ENCODE measurements at places on chromosomes 1 and 21. TPM values are rescaled to one million over a fixed set of nuclear protein-coding genes. Genes with fewer than 3 reads are reported as not detected.

Gene CATSPERE
- polyA plus RNA-seq: 1.9 TPM

GRCh38 chr1:9128166-9128519 lies 759 bp downstream of the GPR157 start:
- H3K27me3 ChIP-seq: no peaks in the 10 kb centered on the region
- H3K27ac ChIP-seq: peak overlapping the region; percentile 83
- H3K4me3 ChIP-seq: peak overlapping the region; percentile 68
- no peaks in the 10 kb centered on the region for H3K36me3 ChIP-seq
- peaks cover 55% of the 10 kb centered on the region for H3K4me1 ChIP-seq

- no peak overlapping the region for H3K27ac ChIP-seq
- no peak overlapping the region for H3K4me3 ChIP-seq
- H3K4me1 ChIP-seq: no peaks in the 10 kb centered on the region
Measured at GRCh38 chr1:170369417-170369816, 162.5 kb upstream of the GORAB start.

DNA sequence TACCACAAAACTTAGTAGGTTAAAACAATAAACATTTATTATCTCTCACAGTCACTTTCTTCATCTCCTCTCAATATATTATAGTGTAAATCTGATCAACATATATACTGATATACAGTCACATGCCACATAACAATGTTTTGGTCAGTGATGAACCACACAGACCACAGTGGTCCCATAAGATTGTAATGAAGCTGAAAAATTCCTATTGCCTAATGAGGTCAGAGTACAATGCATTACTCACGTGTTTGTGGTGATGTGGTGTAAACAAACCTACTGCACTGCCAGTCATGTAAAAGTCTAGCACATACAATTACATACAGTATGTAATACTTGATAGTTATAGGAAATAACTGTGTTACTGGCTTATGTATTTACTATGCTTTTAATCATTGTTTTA lies 30.1 kb downstream of the OLFML3 start:
- H3K27me3 ChIP-seq: no peaks in the 10 kb centered on the region
- H3K4me1 ChIP-seq: no peaks in the 10 kb centered on the region
- H3K36me3 ChIP-seq: no peaks in the 10 kb centered on the region
- DNase-seq: no peak
- H3K4me3 ChIP-seq: no peak overlapping the region
- H3K27ac ChIP-seq: no peak overlapping the region

DNA sequence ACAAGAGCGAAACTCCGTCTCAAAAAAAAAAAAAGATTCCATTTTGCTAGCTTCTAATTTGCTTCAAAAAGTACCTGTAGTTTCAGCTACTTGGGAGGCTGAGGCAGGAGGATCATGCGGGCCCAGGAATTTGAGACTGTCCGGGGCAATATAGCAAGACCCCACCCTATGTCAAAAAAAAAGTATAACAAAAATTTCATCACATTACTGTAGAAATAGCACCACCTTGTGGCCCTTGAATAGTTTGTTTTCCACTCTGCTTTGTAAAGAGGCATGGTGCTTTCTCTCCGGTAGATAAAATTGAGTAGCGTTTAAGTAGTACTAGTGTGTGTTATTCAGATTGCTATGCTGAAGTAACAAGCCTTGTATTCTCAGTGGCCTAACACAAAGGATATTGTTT lies 18.2 kb upstream of the MSTO1 start:
- H3K36me3 ChIP-seq: no peaks in the 10 kb centered on the region
- no peak overlapping the region for H3K27ac ChIP-seq
- peak; percentile 63 for DNase-seq
- no peaks in the 10 kb centered on the region for H3K27me3 ChIP-seq
- no peak overlapping the region for H3K4me3 ChIP-seq
- H3K4me1 ChIP-seq: no peaks in the 10 kb centered on the region

All from left lung (tissue), 14 donors.